ENCODE measurements at places on chromosomes 1 and 21.

DNA sequence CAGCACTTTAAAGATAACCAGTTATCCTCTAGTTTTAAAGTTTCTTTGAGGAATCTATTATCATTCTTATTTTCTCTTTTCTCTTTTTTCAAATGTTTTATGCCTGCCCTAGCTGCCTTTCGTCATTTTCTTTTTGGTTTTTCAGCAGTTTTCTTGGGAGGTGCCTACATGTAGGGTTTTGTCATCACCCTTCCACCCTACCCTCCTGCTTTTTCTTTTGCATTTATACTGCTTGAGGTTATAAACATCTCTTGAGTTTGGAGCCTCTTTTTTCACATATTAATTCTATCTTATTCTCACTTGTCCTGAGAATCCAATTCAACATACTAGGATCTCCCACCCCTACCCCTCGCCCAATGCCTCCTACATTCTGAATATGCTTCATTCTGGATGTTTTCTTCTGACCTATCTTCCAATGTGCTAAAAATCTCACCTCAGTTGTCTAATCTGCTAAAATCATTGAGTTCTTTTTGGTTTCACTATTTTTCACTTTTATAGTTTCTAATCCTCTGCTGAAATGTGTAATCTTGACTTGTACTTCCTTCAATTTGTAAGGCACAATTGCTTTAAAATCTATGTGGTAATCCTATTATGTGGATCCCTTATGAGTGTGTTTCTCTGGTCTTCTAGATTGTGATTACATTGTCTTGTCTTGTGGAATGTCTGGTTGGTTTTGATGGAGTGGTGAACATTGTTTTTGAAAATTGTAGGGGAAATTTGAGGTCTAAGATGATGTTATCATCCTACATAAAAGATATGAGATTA is 38.7 kb downstream of the MIA3 start:
- no peak for DNase-seq

GRCh38 chr1:239722035-239722434 is 335.7 kb downstream of the CHRM3 start:
- no peak for DNase-seq

GRCh38 chr1:116309090-116309870 is 63.8 kb upstream of the ATP1A1 start:
- no peak for DNase-seq

- no peak for DNase-seq
These were observed 54.0 kb downstream of the RAVER2 start for GRCh38 chr1:64798872-64799271.

GRCh38 chr1:215651867-215652266 is 84.8 kb downstream of the KCTD3 start:
- no peak for DNase-seq

- DNase-seq = no peak
These were observed 737 bp downstream of the HES4 start for GRCh38 chr1:998995-999724.

GRCh38 chr1:196209983-196210382 is 398.3 kb downstream of the KCNT2 start:
- DNase-seq = no peak

DNA sequence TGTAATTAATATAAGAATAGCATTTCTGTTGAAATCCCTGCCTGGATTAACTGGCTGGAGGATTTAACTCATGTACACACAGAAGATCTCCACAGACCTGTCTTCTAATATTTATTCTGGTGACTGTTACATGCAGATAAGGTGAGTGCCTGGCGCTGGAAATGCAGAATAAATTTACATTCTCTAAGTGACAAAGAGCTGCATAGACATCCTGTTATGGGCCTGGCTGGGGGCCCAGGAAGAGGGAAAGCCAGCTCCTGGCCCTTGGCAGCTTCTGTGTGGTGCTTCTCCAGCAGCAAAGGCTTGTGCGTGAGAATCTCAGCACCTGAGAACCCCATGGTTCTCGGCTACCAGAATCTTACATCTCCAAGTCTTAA is 446.6 kb downstream of the PTPRU start:
- DNase-seq = no peak

DNA sequence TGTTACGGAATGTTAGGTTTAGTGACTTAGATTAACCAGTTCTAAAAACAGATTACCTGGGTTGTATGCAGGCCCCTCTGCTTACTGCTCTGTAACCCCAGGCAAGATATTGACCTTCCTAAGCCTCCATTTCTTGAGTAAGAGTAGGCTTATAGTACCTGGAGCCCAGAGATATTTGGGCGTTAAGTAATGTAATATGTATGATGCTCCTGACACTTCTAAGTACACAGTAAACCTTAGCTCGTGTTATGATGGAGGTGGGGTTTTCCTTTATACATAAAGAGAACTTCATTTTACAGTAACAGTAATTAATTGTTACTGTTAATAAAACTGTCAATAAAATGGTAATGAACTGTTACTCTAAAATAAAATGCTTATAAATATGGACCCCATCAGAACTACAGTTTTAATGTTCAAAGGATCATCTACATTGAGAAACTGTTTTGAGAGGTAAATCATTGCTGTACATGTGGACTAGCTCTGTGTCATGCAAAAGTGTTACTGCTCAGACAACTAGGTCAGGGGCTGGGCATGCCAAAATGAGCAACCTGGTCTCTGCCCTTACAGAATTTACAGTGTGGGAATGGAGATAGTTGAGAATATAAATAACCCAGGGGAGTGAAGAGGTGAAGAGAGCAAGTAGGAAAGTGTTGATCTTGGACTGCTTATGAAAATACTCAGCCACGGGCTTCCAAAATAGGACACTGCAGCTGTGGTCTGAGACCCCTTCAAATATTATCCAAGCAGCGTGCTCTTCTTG is 26.6 kb downstream of the LRRC8C start:
- no peak for DNase-seq

GRCh38 chr21:44815852-44816628 is 1.8 kb downstream of the SUMO3 start:
- no peak for DNase-seq

GRCh38 chr1:165686971-165687433 is 11.4 kb downstream of the ALDH9A1 start:
- no peak for DNase-seq

DNA sequence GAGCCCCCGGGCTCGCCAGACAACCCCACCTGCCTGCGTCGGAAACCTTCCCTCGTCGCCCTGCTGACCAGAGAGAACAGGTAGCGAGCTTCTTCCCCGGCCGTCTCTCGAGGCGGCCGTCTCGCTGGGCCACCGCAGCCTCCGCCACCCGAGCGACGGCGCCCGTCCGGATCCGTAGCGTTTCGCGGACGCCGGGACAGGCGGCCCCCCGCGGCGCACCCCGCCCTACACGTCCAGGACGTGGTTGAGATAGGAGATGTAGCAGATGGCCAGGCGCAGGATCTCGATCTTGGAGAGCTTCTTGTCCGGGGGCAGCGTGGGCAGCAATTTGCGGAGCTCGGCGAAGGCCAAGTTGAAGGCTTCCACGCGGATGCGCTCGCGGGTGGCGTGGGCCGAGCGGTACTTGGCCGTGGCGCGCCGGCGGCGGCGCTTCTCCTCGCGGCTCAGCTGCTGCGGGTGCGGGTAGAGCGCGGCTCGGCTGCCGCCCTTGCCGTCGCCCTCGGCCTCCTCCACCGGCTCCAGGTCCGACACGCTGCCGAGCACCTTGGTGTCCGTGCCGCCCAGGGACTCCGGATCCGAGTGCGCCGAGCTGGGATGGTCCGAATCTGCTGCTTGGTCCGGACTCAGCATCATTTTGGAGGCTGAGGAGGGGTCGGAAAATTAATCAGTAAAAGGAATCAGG is 3.0 kb downstream of the NHLH2 start:
- DNase-seq = no peak

GRCh38 chr1:100868364-100868995 is 26.2 kb downstream of the EXTL2 start:
- DNase-seq = no peak

DNA sequence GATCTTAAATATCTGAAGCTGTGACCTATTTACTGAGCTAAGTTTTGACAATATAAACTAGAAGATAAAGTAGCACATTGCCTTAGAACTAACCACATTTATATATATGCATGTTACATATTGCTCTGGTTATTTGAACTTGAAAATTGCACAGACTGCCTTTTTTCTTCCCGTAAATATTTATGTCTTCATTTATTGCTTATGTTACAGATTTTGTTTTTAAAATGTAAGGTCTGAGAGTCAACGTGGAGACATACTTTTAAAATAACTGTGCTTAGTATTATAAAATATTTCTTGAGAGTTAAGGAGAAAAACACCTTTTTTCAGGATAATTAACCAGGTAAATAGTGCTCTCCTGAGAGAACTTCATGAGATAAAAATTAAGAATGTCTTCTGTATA is 3.1 kb downstream of the RPS6KC1 start:
- DNase-seq = no peak

- DNase-seq = no peak
These were observed 22.9 kb downstream of the OVGP1 start for GRCh38 chr1:111404588-111404987.

DNA sequence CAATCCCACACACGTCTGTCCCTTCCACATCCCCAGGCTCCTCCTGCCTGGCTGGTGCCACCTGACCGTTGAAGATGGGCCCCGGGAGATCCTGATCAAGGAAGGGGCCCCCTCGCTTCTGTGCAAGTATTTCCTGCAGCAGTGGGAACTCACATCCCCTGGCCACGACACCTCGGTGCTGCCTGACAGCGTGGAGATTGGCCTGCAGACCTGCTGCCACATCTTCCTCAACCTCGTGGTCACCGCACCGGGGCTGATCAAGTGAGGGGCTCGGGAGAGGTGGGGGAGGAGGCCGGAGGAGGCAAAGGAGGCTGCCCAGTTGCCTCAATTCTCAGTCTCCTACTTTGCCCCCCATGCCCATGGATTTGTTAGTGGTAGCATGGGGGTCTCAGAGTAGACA is 5.6 kb downstream of the NCDN start:
- no peak for DNase-seq

- DNase-seq = no peak
These were observed 184.4 kb downstream of the FCRL5 start for GRCh38 chr1:157367870-157368269.

GRCh38 chr1:236654957-236655356 is 31.3 kb upstream of the ACTN2 start:
- no peak for DNase-seq

DNA sequence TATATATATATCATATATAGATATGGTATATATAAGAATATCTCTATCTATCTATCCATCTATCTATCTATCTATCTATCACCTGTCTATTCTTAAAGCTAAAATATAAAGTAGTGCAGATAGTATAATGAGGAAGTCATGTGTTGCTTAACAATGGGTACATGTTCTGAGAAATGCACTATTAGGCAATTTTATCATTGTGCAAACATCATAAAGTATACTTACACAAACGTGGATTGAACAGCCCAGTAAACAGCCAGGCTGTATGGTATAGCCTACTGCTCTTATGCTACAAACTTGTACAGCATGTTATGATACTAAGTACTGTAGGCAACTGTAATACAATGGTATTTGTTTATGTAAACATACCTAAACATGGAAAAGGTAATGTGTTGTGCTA is 621.0 kb upstream of the NCAM2 start:
- DNase-seq = no peak

GRCh38 chr1:101291562-101292380 is 55.0 kb downstream of the S1PR1 start:
- no peak for DNase-seq

DNA sequence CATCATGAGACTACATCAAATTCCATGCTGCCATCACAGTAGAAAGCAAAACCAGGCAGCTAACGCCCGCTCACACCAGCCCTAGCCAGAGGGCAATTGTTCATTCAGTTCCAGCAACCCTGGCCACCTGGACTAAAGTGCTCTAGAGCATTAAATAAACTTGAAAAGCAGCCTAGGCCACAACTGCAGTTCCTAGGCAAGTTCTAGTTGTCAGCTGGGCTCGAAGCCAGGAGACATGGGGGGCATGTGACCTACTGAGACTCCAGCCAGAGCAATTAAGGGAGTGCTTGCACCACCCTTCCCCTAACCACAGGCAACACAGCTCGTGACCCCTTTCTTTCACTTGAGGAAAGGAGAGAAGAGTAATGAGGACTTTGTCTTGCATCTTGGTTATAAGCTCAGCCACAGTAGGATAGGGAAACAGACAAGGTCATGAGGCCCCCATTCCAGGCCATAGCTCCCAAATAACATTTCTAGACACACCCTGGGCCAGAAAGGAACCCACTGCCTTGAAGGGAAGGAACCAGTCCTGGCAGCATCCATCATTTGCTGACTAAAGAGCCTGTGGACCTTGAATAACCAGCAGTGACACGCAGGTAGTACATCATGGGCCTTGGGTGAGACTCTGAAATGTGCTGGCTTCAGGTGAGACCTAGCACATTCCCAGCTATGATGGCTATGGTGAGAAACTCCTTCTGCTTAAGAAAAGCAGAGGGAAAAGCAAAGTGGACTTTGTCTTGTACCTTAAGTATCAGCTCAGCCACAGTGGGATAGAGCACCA is 77.0 kb downstream of the ZZZ3 start:
- no peak for DNase-seq

GRCh38 chr1:36918604-36919003 is 115.7 kb downstream of the GRIK3 start:
- DNase-seq = no peak

GRCh38 chr1:43565600-43566360 is 35.1 kb downstream of the PTPRF start:
- peak; percentile 18 for DNase-seq

- no peak for DNase-seq
These were observed 13.8 kb upstream of the FGR start for GRCh38 chr1:27648602-27649305.

GRCh38 chr1:181911715-181912114 is 149.8 kb downstream of the ZNF648 start:
- no peak for DNase-seq

- DNase-seq = no peak
These were observed 14.1 kb upstream of the ARF1 start for GRCh38 chr1:228068359-228068758.

GRCh38 chr1:27752360-27752759 is 20.7 kb upstream of the STX12 start:
- no peak for DNase-seq

- DNase-seq = no peak
These were observed 647.6 kb upstream of the PKN2 start for GRCh38 chr1:88036345-88037014.

DNA sequence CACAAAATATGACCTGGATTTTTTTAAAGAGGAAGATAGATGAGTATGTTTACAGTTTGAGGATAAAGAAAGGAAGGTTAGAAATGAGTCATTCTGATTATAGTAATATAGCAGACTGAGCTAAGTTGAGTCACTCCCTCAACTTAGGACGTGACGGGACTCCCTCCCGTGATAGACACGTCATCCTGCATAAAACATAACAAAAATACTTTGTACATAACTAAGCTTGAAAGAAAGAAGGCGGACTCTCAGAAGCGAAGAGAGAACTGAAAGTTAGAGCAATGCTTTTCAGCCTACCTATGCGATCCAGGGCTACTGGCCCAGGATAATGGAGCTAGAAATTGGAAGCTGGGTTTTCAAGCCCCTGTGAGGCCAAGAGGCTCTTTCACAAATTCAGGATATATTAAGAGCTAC is 53.0 kb upstream of the DESI2 start:
- DNase-seq = peak; percentile 11

DNA sequence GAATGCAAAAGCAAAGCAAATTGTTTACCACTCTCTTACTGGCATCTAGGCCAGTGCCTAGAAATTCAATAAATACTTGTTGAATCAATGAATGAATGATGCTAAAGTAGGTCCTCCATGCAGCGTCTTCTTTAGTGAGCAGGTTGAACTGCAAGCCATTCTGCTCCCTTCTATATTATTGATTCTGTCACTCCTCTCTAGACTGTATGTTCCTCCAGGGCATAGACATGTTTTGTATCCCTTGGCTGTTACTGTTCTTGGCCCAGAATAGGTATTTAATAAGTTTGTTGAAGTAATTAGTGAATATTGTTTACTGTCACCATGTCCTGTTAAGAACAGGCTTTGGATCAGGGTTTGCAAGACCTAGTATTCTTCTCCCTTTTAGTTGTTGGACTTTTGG is 43.7 kb downstream of the OSBPL9 start:
- no peak for DNase-seq

Data from stimulated activated CD4-positive, alpha-beta T cell treated with anti-CD3 and anti-CD28 coated beads, Interleukin-12 subunit alpha, Interleukin-12 subunit beta, amount 100 ng/mL, for 4 hours (primary cell).